ENCODE measurements at places on chromosomes 7 and 10. TPM values are rescaled to one million over a fixed set of nuclear protein-coding genes. Genes with fewer than 3 reads are reported as not detected.

Gene PTN
- 7.1 TPM for total RNA-seq

Gene GPR37
- 32.8 TPM for total RNA-seq

Gene HKDC1
- not detected for total RNA-seq

Gene ADAM8
- 4.8 TPM for total RNA-seq

Gene BEND7
- total RNA-seq = 5.3 TPM

Gene PIP
- not detected for total RNA-seq

Gene CRYGN
- total RNA-seq = 3.9 TPM

Gene SORCS3
- 0.68 TPM for total RNA-seq

Gene FXYD4
- total RNA-seq = 0.97 TPM

Gene SGCE
- total RNA-seq = 28.5 TPM

Gene CFTR
- total RNA-seq = 0.90 TPM
